ENCODE measurements at places on chromosomes 6 and 20. TPM values are rescaled to one million over a fixed set of nuclear protein-coding genes. Genes with fewer than 3 reads are reported as not detected.
A peak's percentile ranks its signal among the peaks of the same experiment; 100 is the strongest.

The XKR7 gene
- 0.02 TPM for total RNA-seq

The LAMA4 gene
- total RNA-seq, result not detected

The CD83 gene
- 22.0 TPM for total RNA-seq

The GDAP1L1 gene
- 0.89 TPM for total RNA-seq

The JAG1 gene
- 0.44 TPM for total RNA-seq

DNA sequence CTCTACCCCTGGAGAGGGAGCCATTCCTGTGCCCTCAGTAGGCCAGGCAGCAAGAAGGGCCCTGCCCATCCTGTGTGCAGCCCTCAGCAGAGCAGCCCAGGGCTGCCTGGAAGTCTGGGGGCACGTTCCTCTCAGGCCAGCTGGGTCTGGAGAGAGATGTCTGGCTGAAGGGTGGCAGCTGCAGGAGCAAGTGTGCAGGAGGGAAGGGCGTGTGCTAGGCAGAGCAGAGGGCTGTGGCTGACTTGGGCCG, 62.7 kb downstream of the NOL4L start:
- H3K36me3 ChIP-seq, result peaks cover 13% of the 10 kb centered on the region
- DNase-seq, result peak; percentile 19
- no peaks in the 10 kb centered on the region for H3K27me3 ChIP-seq

DNA sequence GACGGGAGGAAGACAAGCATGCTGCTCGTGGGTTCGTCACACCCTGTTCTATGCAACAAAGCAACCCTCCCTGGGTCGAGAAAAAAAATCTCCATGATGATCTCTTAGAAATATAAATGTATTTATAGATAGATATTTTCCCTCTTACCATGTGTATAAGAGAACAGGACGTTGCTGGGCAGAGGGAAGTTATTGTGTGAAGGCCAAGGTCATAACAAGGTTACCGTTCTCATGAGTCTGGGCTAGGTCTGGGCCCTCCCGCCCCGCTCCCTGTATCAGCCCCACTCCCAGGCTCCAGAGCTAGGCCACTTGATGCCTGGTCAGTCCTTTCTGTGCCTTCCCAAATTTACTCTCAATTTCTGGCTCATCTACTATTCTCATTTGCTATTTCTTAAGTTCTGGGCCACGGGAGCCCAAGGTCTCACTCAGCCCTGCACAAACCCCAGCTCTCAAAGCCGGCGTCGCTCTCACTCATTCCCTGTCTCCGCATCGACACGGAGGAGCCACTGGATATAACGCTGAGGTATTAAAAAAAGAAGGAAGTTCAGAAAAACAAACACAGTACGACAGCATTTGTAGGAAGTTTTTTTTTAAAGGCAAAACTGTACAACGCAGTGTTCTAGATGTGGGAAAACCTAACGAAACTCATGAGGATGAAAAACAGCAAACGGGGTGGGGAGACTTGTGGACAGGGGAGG, 96.8 kb downstream of the PSMG4 start:
- H3K27ac ChIP-seq, result peak overlapping the region; percentile 59
- H3K36me3 ChIP-seq, result no peaks in the 10 kb centered on the region
- peaks cover 18% of the 10 kb centered on the region for H3K4me1 ChIP-seq
- DNase-seq, result no peak
- H3K27me3 ChIP-seq, result no peaks in the 10 kb centered on the region
- peak overlapping the region; percentile 58 for H3K4me3 ChIP-seq

DNA sequence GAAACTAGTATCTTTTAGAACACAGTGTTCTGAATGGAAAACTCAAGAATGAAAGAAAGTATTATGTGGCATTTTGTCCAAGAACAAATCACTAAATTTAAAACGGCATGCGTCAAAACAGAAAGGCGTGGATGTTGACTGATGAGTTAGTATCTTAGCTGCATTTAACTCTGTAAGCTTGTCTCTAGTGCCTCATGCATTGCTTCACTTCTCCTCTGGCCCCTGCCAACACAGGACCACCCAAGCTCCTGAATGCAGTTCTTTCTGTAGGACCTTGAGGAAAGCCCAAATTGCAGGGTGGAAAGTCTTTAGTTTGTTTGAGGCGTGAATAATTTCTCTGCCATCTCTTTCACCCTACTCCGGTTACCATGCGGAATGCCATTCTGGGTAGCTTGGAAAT, 632.2 kb downstream of the COL12A1 start:
- H3K4me3 ChIP-seq, result no peak overlapping the region
- DNase-seq, result no peak
- H3K27me3 ChIP-seq, result no peaks in the 10 kb centered on the region
- H3K27ac ChIP-seq, result no peak overlapping the region

DNA sequence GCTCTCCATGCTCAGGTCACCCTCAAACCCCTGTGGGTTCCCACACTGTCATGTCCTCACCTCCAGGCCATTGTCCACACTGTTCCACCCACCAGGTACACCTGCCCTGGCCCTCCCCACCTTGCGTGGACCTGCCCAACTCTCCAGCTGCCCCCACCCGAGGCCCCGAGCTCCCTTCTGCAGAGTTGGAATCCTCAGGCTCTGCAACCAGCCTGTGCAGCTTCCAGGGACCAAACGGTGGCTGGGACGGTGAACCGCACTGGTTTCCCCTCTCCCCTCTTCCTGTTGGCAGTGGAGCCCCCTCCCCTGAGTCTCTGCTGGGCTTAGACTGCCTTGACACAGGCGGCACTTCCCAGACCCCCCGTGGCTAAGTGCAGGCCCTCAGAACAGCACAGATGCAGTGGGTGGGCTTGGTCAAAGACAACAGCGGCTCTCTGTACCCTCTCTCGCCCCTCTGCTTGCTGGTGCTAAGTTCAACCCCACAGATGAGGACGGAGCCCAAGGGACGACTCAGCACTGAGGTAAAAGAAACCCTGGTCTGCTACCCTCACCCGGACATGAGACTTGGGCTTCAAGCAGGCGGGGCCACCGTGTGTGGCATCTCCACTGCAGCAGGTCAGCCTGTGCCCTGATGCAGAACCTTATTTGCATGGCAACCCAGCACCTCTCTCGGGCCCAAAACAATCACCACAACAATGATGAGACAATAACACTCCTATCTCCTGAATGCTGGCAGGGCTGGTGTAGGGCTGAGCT, 11.0 kb downstream of the ZBP1 start:
- H3K4me1 ChIP-seq, result peaks cover 13% of the 10 kb centered on the region
- no peak for DNase-seq
- no peak overlapping the region for H3K4me3 ChIP-seq

GRCh38 chr20:25632940-25633790, 9.4 kb upstream of the NANP start:
- no peak overlapping the region for H3K4me3 ChIP-seq
- no peak for DNase-seq
- H3K36me3 ChIP-seq, result peaks cover 32% of the 10 kb centered on the region
- no peak overlapping the region for H3K27ac ChIP-seq

- H3K36me3 ChIP-seq, result peaks cover 6% of the 10 kb centered on the region
- no peaks in the 10 kb centered on the region for H3K27me3 ChIP-seq
- H3K4me1 ChIP-seq, result peaks cover 2% of the 10 kb centered on the region
- no peak overlapping the region for H3K27ac ChIP-seq
Observed at GRCh38 chr6:90537723-90538258, 49.1 kb downstream of the MAP3K7 start.

DNA sequence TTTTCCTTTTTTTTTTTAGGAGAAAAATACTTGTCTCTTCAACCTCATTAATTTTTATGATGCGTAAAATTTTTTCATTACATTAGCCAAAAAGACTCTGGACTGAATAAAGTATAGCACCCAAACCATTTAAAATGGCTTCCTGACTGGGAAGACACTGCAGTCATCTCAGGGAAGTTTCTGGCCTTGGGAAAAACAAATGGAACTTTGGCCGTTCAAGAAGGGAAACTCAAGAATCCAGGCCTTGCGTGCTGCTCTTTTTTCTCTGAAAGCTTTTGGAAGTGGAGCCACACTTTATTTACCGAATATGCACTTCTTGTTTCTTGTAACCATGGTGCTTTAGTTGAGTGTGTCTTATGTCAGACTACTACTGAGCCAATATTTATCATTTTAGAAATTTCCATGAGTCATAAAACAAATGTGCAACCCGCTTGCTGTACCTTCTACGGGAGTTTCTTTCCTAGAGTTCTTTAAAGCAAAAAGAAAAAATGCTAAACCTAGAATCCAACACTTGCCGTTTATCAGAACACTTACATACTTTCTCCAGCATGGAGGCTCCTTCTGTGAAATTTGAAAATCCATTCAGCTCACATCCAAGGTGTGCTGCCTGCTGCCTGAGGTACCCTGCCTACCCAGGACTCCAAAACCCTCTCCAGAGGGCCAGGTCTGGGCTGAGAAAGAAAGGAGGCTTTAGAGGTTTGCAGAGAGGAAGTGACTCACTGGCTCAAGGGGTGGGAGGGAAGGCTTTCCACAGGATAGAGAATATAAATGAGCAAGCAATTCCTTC, 11.5 kb upstream of the DSTN start:
- H3K4me3 ChIP-seq, result no peak overlapping the region
- H3K27me3 ChIP-seq, result no peaks in the 10 kb centered on the region
- DNase-seq, result peak; percentile 57

DNA sequence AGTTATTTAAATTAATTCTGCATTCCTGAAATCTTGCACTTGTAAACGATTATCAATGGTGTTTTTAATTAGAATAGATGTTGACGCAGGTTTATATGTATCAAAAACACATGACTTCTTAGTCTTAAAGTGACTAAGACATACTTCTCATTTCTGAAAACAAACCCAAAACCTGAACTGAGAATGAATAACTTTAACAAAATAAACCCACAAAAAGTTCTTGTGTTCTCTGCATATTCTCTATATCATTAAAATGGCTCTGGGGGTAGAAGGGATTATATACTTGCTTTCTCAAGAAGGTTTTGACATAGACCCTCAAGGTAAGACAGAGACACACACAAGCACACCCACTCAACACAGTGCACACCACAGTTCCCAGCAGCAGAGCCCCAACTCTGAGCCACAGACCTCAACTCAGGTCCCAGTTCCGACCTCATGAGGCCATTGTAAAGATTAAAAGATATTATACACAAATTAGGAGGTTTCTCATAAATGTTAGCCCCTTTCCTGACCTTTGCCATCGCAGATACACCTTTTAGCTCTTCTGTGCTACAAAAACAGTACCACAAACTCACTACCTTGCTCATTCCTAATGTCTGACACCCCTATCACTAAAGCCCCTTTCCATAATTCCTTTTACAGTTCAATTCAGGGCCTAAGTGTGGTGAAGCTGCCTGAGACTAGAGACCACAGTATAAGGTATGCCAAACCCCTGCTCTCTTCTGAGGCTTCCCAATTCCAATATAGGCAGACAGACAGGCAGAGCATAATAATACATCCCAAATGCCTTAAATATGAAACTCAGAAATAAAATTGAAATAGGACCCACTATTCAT, 267.8 kb downstream of the PTPRK start:
- peak; percentile 17 for DNase-seq
- no peak overlapping the region for H3K4me3 ChIP-seq
- no peaks in the 10 kb centered on the region for H3K36me3 ChIP-seq
- H3K4me1 ChIP-seq, result peaks cover 17% of the 10 kb centered on the region
- H3K27ac ChIP-seq, result no peak overlapping the region
- H3K27me3 ChIP-seq, result no peaks in the 10 kb centered on the region

GRCh38 chr6:84773431-84774156, 9.2 kb upstream of the TBX18 start:
- no peak overlapping the region for H3K27ac ChIP-seq
- H3K27me3 ChIP-seq, result peaks cover 62% of the 10 kb centered on the region
- H3K36me3 ChIP-seq, result peaks cover 5% of the 10 kb centered on the region
- no peak overlapping the region for H3K4me3 ChIP-seq
- peak; percentile 25 for DNase-seq

- no peak overlapping the region for H3K27ac ChIP-seq
- no peaks in the 10 kb centered on the region for H3K36me3 ChIP-seq
- no peak for DNase-seq
- H3K4me3 ChIP-seq, result no peak overlapping the region
- no peaks in the 10 kb centered on the region for H3K4me1 ChIP-seq
Observed at GRCh38 chr6:93059911-93060310, 359.4 kb downstream of the EPHA7 start.

- H3K36me3 ChIP-seq, result no peaks in the 10 kb centered on the region
- DNase-seq, result peak; percentile 89
- H3K27me3 ChIP-seq, result peaks cover 48% of the 10 kb centered on the region
- H3K4me3 ChIP-seq, result no peak overlapping the region
Observed at GRCh38 chr6:127120787-127121636, 2.5 kb downstream of the RSPO3 start.

DNA sequence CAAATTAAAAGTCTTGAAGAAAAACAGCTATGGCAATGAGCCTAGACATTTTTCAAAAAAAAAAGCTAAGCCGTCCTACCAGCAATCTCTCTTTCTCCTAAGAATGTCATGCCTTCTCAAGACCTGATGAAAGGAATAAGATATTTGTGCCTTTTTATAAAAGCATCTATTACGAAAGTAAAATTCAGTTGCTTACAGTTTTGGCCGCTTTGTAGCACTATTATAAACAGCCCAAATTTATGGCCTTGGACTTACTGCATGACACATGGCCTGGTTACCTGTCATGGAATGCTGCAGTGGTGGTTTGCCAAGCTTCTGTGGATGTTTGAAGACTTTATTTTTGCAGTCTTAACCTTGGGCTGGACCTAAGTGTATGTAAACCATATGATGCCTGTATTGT, 22.2 kb upstream of the VAPB start:
- no peak overlapping the region for H3K4me3 ChIP-seq
- no peak for DNase-seq
- H3K27me3 ChIP-seq, result no peaks in the 10 kb centered on the region

DNA sequence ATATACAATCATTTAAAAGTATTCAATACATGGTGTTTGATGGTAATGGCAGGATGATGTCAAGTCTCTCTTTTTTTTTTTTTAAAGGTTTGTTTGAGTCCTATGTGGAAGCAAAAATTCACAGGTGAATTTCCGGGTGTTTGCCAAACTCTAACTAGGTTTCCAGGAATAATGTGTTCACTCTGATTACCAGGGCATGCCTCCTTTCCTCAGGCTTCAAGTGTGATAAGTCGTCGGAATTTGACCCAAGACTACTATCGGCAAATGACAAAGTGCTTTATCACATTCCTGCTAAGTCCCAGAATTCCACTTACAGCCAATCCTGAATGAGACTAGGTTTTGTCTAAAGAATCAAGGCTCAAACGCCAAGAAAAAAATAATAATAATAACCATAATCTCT, 7.3 kb downstream of the OARD1 start:
- DNase-seq, result no peak
- H3K27ac ChIP-seq, result no peak overlapping the region
- peaks cover 46% of the 10 kb centered on the region for H3K36me3 ChIP-seq
- no peaks in the 10 kb centered on the region for H3K27me3 ChIP-seq

DNA sequence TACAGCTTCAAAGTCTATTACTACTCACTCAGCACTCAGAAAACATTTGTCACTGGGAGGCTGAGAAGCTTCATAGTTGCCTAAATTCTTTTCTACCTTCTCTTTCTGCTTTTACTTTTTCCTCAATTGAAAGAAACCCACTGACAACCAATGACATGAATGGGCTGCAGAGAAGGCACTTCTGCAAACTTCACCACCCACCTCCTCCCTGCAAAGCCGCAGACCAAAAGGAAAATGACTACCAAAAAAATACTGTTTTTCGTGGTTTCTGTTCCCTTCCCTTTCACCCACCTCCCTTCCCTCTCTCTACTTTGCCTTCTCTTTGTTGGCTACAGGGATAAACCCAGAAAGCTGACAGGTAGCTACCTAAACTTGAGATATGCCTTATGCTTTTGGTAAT, 3.2 kb downstream of the GNAS-AS1 start:
- H3K36me3 ChIP-seq, result no peaks in the 10 kb centered on the region
- no peak overlapping the region for H3K4me3 ChIP-seq
- peaks cover 51% of the 10 kb centered on the region for H3K27me3 ChIP-seq
- peaks cover 25% of the 10 kb centered on the region for H3K4me1 ChIP-seq

GRCh38 chr6:44702292-44702691, 314.8 kb downstream of the CDC5L start:
- no peaks in the 10 kb centered on the region for H3K36me3 ChIP-seq
- H3K27ac ChIP-seq, result peak overlapping the region; percentile 71
- peaks cover 21% of the 10 kb centered on the region for H3K4me1 ChIP-seq
- H3K27me3 ChIP-seq, result no peaks in the 10 kb centered on the region

- H3K4me1 ChIP-seq, result peaks cover 17% of the 10 kb centered on the region
- H3K4me3 ChIP-seq, result no peak overlapping the region
- no peak for DNase-seq
Observed at GRCh38 chr20:8130840-8131526, 1.1 kb upstream of the PLCB1 start.
